ENCODE measurements at places on chromosomes 6 and 20.

- DNase-seq, result no peak
Measured at GRCh38 chr6:97097068-97098047, 172.8 kb downstream of the KLHL32 start.

DNA sequence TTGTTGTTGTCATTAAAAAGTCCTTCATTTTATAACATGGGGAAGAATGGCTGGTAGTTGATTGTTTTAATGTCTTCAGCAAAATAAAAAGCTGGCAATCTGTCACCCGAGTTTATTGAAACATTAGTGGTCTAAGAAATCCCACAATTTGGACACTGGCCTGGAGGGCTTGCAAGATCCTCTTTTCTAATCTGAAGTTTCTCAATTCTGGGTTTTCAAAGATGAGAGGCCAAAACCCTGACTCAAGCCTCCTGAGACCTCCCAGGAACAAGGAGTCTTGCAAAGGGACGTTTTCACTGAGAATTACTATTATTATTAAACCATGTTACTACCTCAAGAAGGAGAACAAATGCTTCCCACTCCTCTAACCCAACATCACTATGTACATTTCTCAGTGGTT, 19.5 kb downstream of the MAP1LC3A start:
- no peak for DNase-seq

DNA sequence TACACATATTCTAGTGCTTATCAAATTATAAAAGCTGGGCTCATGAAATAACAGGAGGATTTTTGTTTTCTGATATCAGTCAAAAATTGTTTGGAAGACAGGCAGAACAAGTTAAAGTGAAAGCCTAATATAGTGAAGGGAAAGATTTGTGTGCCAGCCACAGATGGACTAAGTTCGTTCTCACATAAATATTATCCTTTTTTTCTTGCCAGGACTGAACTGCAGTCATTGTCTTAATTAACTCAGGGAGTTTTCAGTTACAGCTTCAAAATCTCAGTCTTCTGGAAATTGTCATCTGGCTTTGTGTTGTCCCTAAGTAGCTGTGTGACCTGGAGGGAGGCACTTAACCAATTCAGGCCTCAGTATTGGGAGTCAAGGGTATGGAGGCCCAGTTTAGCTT, 40.7 kb downstream of the PLCB4 start:
- no peak for DNase-seq

DNA sequence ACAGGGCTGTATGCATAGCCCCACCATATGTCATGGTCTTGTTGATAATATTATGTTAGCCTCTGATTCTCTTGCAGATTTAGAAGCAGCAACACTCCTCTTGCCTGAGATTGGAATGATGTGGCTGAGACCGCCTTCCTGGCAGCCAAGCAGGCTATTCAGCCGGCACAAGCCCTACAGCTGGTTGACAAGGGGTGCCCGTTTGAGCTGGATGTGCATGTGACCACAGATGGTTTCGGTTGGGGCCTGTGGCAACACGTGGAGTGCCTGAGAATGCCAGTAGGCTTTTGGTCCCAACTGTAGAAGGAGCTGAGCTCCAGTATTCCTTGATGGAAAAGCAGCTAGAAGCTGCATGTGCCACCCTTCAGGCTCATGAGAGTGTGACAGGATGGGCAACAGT, 303.6 kb upstream of the POU3F2 start:
- no peak for DNase-seq

GRCh38 chr20:3721912-3722311, 9.5 kb upstream of the SIGLEC1 start:
- no peak for DNase-seq

- DNase-seq, result no peak
Measured at GRCh38 chr20:10789386-10789785, 115.6 kb upstream of the JAG1 start.

DNA sequence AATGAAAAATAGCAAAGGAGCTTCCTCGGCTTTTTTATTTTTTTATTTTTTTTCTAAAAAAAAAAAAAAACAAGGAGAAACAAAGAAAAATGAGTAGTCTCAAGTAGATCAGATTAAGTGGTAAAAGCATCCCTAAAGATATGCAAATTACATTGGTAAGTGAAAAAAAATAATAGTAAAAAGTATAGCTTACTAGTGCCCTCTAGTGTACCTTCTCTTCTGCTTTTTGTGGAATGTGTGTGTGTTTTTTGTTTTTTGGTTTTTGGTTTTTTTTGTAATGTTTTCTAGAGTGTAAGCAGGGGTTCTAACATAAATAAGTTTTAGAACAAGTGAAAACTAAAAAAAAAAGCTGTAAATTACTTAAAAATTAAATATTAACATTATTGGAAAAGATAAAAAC, 1062.0 kb downstream of the HACE1 start:
- DNase-seq, result no peak

GRCh38 chr6:34300332-34300751, 51.5 kb upstream of the SMIM29 start:
- DNase-seq, result no peak

- DNase-seq, result no peak
Measured at GRCh38 chr20:47348539-47349142, 7.9 kb downstream of the ZMYND8 start.

- DNase-seq, result no peak
Measured at GRCh38 chr6:131995917-131996316, 44.7 kb upstream of the CCN2 start.

DNA sequence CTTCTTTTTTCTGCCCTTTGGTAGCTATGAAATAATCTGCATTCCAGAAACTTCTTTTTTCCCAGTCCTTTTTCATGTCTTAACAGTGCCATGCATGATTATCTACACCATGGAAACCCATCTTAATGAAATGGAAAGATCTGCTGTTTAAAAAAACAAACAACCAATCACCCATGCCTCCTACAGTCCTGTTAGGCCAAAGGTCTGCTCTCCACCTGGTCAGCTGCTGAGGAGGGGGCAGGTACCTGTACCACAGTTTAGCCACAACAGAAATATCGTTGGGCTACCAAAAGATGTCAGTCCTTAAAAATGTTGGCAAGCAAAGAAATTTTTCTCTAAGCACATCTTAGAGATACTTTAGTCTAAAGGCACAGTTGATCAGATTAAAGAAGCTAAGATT, 112.6 kb downstream of the SLC16A10 start:
- DNase-seq, result no peak

DNA sequence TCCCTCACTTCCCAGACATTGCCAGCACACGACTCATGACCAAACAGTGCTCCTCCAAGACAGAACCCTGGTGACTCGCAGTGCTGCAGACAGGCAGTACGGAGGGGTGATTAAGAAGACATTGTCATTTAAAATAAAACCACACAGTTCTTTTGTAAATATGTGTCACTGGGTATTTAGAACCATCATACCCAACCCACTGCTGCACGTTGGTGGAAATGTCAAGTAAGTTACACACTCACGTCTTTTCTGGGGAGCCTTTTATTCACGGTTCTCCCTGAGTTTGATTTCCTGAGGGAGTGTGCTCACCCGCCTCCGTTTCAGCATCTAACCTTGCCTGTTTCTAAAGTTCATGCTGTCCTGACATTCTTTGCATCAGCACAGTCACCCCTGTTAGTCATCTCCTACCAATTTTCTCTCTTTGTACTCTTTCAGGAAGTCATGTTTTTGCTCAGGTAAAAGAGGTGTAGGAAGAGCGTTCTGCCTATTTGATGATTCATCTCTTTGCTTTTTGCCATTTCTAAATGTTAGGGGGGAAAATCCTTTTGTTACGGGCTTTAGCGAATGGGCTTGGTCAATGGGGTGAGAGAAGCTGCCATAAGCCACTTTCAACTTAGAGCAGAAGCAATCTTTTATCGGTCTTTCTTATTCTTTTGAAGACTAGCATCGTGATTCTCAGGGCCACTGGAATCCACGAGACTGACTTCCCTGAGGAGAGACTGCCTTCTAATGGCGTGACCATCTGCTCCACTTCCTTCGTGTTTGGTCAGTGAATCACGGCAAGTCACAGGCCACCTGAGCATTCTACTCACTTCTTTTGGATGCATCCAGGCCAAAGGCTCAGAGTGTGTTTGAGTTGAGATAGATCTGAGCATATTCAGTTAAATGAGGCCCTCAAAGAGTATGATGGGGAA, 512.8 kb upstream of the JARID2 start:
- peak; percentile 71 for DNase-seq

Data from CD4-positive, alpha-beta T cell treated with Interleukin-17A for 4 hours (primary cell).